ENCODE measurements at places on chromosomes 7 and 10.

GRCh38 chr7:158077934-158078910, 509.4 kb downstream of the PTPRN2 start:
- no peak for DNase-seq

GRCh38 chr10:74500026-74500704, 326.2 kb upstream of the KAT6B start:
- DNase-seq: peak; percentile 16

DNA sequence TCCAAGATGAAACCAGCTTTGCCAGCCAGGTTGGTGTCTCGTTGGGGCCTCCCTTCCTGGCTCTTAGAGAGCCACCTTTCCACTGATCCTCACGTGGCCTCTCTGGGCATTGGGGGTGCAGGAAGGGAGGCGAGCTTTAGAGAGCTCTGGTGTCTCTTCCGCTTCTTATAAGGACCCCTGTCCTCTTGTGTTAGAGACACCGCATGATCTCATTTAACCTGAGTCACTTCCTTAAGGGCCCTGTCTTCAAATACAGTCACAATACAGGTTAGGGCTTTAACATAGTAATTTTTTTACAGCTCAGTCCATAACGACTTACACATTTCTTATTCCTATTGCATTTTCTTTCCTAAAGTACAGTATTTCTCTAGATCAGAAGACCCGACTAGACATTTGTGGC, 535.8 kb downstream of the SDK1 start:
- no peak for DNase-seq

GRCh38 chr7:17062151-17063044, 180.6 kb upstream of the AGR3 start:
- DNase-seq: no peak

- DNase-seq: no peak
Measured at GRCh38 chr7:129843365-129843898, 109.3 kb downstream of the UBE2H start.

DNA sequence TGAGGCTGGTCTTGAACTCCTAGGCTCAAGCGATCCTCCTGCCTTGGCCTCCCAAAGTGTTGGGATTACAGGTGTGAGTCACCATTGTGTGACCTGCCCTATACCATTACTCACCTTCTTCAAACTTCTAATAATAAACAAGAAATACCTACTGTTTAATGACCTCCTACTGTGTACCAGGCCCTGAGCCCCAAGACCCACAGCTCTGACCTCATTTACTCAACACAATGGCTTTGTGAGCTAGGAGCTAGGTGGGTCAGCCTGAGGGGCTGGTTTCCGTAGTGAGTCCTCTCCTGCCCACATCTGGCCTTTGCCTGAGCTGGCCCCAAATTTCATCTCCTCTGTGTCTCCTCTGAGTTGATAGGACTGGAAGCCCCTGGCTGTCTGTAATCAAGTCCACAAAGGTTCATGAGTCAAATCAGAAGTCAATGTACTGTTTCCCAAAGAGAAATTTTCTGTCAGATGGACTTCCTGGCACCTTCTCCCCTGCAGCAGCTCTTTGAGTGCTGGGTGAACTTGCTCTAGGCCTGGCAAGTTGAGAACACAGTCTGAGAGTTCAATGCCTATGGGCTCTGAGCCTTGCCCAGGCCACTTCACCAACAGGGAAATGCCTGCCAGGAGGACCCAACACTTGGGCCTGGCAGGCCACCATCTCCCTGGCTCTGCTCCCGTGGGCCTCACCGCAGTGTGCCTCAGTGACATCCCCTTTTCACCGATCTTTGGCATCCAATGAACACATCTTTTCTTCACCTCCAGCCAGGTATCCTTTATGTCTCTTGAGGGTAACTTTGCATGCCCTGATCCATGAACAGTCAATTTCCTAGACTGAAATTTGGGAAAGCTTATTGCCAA, 24.0 kb downstream of the NEURL1 start:
- DNase-seq: no peak

DNA sequence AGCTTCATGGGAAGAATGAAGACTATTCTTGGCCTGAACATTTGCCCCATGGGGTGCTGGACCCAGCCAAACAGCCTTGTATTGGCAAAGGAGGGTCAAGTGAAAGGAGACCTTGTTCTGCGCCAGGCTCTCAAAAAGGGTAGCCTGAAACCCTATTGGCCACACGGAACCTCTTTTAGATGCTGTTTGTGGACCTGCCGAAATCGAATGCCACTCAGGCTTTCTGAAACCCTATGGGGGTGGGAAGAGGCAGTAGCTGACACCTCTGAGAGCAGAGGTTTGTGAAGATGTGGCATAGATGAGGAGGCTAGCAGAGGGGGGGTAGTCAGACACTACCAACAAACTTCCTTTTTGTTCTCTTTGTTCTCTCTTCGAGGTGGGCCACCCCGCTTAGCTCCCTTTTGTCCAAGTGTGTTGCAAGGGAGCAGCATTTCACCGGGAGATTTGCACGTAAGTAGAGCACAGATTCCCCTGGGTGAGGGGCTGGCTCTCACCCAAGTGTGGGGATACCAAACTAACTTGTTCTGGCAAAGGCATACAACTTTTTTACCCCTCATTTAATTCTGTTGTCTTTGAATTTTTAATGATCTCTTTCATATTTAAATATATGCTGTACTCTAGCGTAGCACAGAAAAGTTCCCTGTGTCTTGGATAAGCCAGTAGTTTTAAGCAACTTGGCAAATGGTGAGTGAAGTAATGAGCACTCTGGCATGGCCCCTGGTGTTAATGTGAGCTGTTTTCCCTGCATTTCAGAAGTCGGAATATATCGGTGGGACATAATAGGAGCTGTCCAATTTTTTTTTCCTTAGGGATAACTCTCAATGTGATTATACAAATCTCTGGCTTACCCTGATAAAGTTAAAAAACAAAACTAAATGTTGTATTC, 107.7 kb downstream of the SEPTIN7 start:
- DNase-seq: no peak

DNA sequence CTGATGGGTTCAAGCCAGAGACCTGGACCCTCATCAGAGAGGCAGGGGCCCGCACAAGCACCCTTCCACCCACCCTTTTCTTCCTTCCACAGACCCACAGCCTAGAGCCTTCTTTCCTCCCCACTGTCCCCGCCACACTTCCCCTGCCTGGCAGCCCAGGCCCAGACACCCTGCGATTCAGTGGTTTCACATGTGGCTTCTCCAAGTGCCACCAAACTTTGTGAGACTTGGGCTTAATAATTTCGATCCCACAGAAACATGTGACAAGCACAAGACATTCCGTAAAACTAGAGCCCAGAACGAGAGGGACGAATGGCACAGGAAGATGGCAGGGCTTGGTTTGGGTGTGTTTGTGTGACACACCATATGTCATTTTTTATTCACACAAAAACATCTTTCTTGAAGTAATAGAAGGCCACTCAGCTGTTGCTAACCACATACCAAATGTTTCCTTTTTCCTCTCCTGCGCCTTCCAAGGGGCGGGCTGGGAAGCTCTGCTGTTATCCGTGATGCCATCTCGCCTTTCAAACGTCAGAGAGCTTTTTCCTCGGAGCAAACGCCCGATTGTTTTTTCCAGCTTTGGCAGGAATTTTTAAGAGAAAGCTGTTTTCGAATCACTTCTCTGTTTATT, 162.9 kb downstream of the GRK5 start:
- DNase-seq: no peak
